Astrocyte of the spinal cord (primary cell): ENCODE measurements at places on chromosomes 5 and 9.

DNA sequence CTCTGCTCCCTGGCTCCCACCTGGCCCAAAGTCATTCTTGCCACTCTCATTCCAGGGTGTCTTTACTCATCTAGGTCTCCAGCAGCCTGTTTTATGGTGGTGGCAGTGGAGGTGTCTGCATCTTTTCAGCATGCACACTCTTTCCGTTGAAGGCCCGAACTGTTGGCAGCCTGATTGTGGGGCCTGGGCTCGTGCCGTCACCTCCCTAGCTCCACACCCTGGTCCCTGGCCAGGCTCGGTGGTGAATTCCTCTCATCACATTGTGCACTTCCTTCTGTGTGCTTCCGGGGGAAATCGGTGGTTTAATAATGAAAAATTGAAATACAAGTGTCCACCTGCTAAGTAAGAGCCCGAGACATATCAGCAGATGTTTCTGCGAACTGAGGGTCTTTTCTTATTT is 214.3 kb downstream of the TRIO start:
- DNase-seq, result no peak

DNA sequence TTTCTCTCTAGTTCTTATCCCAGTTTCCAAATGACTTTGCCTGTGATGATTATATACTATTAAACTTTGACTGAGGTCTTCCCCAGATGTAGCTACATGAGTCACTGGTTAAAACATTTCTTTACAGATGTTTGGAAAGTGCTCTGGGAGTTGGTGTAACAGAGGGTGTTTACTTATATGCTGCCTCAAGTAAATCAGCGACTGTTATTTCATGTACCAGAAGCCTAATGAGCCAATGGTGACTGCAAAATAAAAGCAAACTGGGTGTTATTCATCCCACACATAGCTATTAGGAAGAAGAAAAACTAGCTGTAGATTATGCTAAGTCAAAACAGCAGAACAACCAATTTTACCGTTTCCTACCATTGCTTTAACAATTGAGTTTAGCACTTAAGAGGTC is 929.7 kb upstream of the SEMA6A start:
- no peak for DNase-seq

DNA sequence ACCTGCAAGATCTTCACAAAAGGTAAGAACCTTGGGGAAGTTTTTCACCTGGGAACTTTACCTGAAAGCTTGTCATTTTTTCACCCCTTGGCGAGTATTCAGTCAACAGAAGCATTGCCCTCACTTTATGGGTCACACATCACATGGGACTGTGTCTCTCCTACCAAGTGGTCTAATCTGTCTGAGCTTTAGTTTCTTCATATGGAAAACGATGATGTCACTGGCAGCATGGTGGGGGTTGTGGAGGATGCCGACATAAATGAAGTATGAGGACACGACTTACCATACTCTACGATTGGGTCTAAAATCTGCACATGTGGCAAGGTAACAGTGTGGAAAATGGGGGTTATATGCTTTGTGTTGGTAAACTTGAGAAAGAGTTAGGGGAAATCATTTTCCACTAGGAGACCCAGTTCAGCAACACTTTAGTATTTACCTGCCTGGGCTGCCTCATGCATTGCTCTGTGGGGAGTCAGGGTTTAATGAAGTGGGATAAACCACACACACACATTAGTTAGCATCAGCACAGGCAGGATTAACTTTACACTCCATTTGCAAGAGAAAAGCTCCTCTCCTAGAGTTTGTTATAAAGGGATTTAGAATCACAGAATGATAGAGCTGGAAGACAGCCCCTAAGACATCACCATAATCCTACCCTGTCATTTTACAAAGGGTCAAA is 19.8 kb upstream of the PAX5 start:
- DNase-seq, result no peak

- no peak for DNase-seq
These were observed 9.6 kb downstream of the SEC61B start for GRCh38 chr9:99231711-99232110.

DNA sequence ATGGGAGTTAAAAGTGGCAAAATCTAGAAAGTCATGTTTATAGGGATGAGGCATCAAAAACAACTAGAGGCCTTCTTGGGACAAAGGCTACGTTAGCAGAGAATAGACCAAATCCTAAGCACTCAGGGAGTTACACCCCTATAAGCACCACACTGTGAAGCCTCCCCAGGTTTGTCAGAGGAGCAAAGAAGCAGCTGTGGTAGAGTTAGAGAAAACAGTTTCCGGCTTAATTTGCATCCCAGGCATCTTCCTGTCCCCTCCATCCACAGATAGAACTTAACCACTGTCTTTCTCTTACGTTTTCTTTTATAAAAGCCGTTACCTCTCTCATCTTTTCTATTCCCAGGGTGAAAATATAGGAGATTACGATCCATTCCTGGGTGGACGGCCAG is 188.6 kb upstream of the KLF9 start:
- no peak for DNase-seq

DNA sequence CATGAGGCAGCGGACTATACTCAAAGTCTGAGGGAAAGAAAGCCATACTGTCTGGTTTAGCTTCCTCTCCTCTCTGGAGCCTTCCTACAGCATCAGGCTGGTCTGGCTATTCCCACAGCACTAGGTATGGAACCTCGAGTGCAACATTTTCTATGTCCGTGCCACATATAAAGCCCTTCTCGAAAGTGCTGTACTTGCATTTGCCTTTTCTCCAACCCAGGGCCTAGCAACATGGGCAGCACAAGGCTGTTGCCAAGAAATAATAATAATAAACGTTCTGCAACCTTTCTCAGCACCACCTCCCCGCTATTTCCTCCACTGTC is 804 bp downstream of the MED10 start:
- no peak for DNase-seq

- no peak for DNase-seq
These were observed 50.2 kb upstream of the DAB2IP start for GRCh38 chr9:121601194-121601593.

DNA sequence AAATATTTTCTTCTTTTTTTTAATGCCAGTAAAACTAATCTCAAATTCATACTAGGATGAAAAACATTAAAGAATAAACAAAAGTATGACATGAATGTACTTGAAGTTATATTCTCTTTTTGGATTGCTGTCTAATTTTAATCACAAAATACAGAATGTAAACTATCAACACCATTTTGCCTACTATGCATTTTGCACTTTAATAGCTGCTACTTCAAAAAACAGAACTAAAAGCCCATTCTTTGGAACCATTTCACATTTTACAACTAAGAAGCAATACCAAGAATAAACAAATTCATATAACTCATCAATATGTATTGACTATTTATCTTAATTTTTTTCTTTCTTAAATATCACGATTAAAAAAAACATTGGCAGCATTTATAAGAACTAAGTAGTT is 58.1 kb downstream of the ADAMTS6 start:
- no peak for DNase-seq

- no peak for DNase-seq
These were observed 2.4 kb downstream of the MACIR start for GRCh38 chr5:103260951-103261350.

GRCh38 chr5:53059281-53059680 is 50.3 kb downstream of the MOCS2 start:
- no peak for DNase-seq
